Cardiac muscle cell (in vitro differentiated cells and primary cell): ENCODE measurements at places on chromosomes 2 and 18. TPM values are rescaled to one million over a fixed set of nuclear protein-coding genes. Genes with fewer than 3 reads are reported as not detected.

DNA sequence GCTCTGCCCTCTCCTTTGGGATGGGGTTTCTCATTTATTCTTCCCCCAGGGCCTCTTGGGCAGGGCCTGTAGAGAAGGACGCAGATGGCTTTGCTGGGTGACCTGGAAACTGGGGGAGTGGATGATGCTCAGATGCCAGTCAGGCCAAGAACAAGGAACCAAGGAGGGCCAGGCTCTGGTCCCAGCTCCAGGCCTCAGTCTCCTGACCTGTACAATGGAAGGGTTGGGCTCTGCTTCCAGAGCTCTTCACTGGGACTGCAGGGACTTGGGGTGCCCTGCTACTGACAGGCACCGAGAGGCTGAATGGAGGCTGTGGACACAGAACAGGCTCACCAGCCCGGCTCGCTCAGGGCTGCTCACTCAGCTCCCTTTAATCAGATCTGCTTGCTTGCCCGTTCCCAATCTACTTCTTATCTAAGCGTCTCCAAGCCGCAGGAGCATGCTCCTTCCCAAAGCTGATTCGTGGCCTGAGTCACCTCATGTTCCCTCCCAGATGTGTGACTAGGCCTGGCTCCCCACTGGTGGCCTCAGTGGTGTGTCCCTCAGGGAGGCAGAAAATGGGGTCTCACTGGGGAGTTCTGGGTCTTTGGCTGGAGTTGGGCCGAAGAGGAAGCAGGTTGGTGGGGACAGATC is 82.6 kb upstream of the ODC1 start:
- H3K36me3 ChIP-seq = no peaks in the 10 kb centered on the region
- DNase-seq = no peak
- no peaks in the 10 kb centered on the region for H3K27me3 ChIP-seq
- H3K4me3 ChIP-seq = no peak overlapping the region

The CAPN13 gene
- not detected in 2 replicates for total RNA-seq

GRCh38 chr2:186968277-186968676 is 119.3 kb upstream of the ZSWIM2 start:
- peak; percentile 46 for DNase-seq
- H3K27ac ChIP-seq = peak overlapping the region; percentile 84
- no peaks in the 10 kb centered on the region for H3K27me3 ChIP-seq
- no peak overlapping the region for H3K4me3 ChIP-seq

GRCh38 chr2:61173116-61173515 is 11.1 kb downstream of the C2orf74 start:
- no peak overlapping the region for H3K4me3 ChIP-seq
- H3K27me3 ChIP-seq = no peaks in the 10 kb centered on the region
- no peaks in the 10 kb centered on the region for H3K36me3 ChIP-seq
- peaks cover 3% of the 10 kb centered on the region for H3K4me1 ChIP-seq
- no peak for DNase-seq
- no peak overlapping the region for H3K27ac ChIP-seq

DNA sequence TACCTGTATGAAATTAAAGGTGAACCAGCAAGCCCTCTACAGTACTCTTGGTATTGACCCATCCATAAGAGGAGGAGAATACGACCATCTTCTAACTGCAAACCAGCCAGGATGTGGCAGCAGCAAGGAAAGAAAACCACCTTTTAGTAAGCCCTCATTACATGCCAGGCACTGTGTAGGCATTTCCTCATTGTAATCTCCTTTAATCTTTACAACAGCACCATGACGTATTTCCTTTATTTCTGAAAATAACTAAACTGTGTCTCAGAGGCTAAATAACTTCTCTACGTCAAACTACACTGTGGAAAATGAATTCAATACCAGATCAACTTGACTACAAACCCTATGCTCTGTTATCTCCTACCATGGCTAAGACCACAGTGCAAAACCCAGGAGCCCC is 18.2 kb downstream of the WDR35 start:
- H3K4me1 ChIP-seq = no peaks in the 10 kb centered on the region
- H3K4me3 ChIP-seq = no peak overlapping the region
- H3K27me3 ChIP-seq = no peaks in the 10 kb centered on the region
- H3K27ac ChIP-seq = no peak overlapping the region
- H3K36me3 ChIP-seq = no peaks in the 10 kb centered on the region
- DNase-seq = no peak

The SH3BP4 gene
- 55.0 and 71.3 TPM in 2 replicates for total RNA-seq

- DNase-seq = no peak
- no peaks in the 10 kb centered on the region for H3K36me3 ChIP-seq
- H3K27me3 ChIP-seq = no peaks in the 10 kb centered on the region
Measured at GRCh38 chr18:27366665-27367064, 181.6 kb upstream of the CHST9 start.

The CRACDL gene
- total RNA-seq = 0.04 and 0.06 TPM in 2 replicates

DNA sequence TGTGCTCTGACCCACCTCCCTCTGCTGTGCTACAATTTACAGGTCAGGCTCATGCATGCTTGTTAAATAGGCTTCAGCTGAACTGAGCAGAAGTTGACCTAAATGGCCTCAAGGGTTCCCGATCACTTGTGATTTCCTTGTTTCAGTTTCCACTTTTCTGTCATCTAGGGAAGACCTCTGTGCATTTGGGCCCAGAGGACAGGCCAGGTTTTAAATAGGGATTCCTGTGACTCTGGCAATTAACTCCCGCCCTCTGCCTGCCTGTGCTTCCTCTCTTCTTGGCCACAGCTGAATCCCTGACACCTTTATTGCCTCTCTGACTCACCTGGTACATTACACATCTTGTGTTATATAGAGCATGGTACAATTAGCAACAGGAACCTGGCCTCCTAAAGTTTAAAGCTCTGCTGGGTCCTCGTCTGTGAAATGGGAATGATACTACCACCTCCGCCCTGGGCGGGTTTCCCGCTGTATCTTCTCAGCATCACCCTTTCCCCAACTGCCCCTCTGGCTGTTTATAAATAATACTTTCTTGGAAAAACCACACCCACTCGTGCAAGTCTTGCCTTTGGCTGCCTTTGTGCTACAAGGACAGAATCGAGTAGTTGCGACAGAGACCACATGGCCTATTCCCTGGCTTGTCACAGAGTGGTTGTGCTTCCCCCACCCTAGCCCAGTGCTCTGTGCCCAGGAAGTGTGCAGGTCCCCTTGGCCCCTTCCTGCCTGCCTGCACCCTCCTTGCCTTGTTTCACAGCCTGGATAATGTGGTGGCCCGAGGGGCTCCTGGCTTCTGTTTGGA is 7.9 kb downstream of the CABLES1 start:
- no peaks in the 10 kb centered on the region for H3K36me3 ChIP-seq
- H3K4me3 ChIP-seq = no peak overlapping the region
- no peaks in the 10 kb centered on the region for H3K27me3 ChIP-seq
- no peak for DNase-seq
- H3K27ac ChIP-seq = peak overlapping the region; percentile 55

The BOK gene
- total RNA-seq = 45.8 and 47.5 TPM in 2 replicates

- H3K27ac ChIP-seq = no peak overlapping the region
- peak; percentile 9 for DNase-seq
- H3K4me3 ChIP-seq = no peak overlapping the region
- H3K27me3 ChIP-seq = no peaks in the 10 kb centered on the region
- no peaks in the 10 kb centered on the region for H3K4me1 ChIP-seq
- no peaks in the 10 kb centered on the region for H3K36me3 ChIP-seq
Measured at GRCh38 chr2:107437807-107438206, 388.9 kb upstream of the RGPD4 start.

The LRRC30 gene
- total RNA-seq = not detected in 2 replicates

The BOLL gene
- 0.28 TPM in 1 of 2 replicates, not detected in the other for total RNA-seq

GRCh38 chr18:79798999-79799370 is 1.2 kb downstream of the KCNG2 start:
- H3K4me3 ChIP-seq = peak overlapping the region; percentile 33
- peaks cover 3% of the 10 kb centered on the region for H3K4me1 ChIP-seq
- no peak overlapping the region for H3K27ac ChIP-seq
- peaks cover 77% of the 10 kb centered on the region for H3K27me3 ChIP-seq

DNA sequence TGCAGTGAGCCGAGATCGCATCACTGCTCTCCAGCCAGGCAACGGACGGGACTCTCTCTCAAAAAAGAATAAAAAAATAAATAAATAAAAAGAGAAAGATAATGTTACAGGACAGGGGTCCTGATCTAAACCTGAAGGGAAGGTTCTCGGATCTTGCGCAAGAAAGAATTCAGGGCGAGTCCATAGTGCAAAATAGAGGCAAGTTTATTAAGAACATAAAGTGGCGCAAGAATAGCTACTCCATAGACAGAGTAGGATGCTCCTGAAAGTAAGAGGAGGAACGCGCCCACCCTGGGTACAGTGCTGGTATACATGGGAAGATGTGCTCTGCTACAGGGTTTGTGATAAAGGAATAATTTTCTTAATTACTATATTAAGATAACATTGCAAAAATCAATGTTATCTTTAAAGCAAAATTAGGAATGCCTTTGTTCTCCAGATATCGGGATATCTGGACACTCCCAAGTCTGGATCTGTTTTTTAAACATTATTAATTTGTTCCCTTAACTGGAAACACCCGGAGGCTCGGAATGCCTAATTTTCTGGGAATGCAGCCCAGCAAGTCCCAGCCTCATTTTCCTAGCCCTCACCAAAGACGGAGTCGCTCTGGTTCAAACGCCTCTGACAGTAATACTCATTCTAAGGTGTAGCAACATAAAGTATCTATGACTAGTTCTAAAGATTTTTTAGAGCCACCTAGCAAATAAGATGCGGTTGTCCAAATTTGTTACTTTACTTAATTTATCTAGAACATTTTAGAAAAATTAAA is 38.8 kb downstream of the ACSL3 start:
- peaks cover 4% of the 10 kb centered on the region for H3K36me3 ChIP-seq
- no peak overlapping the region for H3K4me3 ChIP-seq
- no peak overlapping the region for H3K27ac ChIP-seq
- H3K4me1 ChIP-seq = peaks cover 15% of the 10 kb centered on the region
- DNase-seq = no peak

GRCh38 chr2:101930019-101930418 is 61.7 kb upstream of the IL1R2 start:
- no peaks in the 10 kb centered on the region for H3K27me3 ChIP-seq
- DNase-seq = no peak
- no peak overlapping the region for H3K27ac ChIP-seq
- H3K4me3 ChIP-seq = no peak overlapping the region
- no peaks in the 10 kb centered on the region for H3K4me1 ChIP-seq

DNA sequence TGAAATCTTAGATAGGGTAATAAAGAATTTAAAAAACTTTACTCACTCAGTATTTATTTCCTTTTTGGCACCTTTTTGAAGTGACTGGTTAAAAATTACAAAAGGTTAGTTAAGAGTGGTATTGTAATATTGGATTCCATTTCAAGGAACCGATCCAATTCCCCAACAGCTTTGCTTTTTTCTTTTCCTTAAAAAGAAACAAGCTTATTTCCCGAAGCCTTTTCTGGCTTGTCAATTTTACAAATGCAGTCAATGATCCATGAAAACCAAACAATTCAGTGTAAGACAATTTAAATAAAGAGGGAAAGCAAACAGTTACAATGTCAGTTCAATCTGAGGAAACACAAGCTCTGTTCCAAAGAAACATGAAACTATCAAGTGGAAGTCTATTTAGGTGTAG is 200.2 kb downstream of the RIT2 start:
- H3K27ac ChIP-seq = no peak overlapping the region
- no peak for DNase-seq
- no peak overlapping the region for H3K4me3 ChIP-seq
- no peaks in the 10 kb centered on the region for H3K36me3 ChIP-seq
- H3K4me1 ChIP-seq = no peaks in the 10 kb centered on the region
- no peaks in the 10 kb centered on the region for H3K27me3 ChIP-seq

DNA sequence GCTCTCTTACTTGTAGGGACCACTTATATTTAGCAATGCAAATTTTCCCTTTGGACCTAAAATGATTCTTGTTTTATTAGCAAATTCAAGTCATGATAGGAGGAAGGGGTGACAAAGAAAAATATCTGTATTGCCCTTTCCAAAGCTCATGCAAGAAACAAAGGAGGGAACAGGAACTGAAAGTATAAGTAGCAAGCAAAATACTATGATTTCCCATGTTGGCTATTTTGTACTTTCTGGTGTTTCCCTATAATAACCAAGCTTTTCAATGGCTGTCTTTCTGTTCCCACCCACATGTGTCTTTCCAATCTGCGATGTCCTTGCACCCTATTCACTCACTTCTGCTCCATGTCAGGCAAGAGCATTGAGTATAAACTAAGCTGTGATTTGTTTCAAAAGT is 279.7 kb downstream of the RNF144A start:
- H3K27me3 ChIP-seq = no peaks in the 10 kb centered on the region
- no peaks in the 10 kb centered on the region for H3K4me1 ChIP-seq
- DNase-seq = no peak
- no peaks in the 10 kb centered on the region for H3K36me3 ChIP-seq
- no peak overlapping the region for H3K27ac ChIP-seq
- H3K4me3 ChIP-seq = no peak overlapping the region

The SULT1C2 gene
- 3.2 and 3.8 TPM in 2 replicates for total RNA-seq

DNA sequence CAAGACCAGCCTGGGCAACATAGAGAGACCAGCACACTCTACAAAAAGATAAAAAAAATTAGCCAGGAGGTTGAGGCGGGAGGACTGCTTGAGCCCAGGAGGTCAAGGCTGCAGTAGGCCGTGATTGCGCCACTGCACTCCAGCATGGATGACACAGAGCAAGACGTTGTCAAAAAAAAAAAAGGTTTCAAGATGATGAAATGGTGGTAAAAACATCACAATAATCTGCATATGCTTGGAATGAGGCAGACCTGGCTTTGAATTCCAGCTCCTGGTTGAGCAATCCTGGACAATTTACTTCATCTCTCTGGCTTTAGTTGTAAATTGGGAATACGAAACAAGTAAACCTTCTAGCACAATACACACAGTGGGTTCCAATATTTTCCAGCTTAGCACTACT is 24.1 kb downstream of the USP40 start:
- no peaks in the 10 kb centered on the region for H3K4me1 ChIP-seq
- H3K36me3 ChIP-seq = no peaks in the 10 kb centered on the region
- H3K4me3 ChIP-seq = no peak overlapping the region

DNA sequence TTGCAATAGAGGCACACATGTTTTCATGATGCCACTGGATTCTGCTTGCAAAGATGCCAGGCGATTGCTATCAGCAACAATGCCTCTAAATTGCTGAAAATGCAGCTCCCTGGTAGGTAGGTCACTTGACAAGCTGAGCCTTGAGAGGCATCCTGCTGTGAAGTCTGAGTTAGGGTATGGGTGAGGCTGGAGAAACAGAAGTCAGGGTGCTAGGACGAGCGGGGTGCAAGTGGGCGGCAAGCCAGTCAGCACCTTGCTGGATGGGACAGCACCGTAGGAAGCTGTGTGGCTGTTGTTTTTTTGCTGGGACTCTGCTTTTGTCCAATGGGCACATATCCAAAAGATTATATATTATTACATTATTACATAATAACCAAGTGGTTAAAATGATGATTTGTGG is 10.5 kb upstream of the CLIP4 start:
- H3K27ac ChIP-seq = no peak overlapping the region
- H3K27me3 ChIP-seq = no peaks in the 10 kb centered on the region
- DNase-seq = no peak
- H3K36me3 ChIP-seq = no peaks in the 10 kb centered on the region
- no peak overlapping the region for H3K4me3 ChIP-seq
- no peaks in the 10 kb centered on the region for H3K4me1 ChIP-seq

DNA sequence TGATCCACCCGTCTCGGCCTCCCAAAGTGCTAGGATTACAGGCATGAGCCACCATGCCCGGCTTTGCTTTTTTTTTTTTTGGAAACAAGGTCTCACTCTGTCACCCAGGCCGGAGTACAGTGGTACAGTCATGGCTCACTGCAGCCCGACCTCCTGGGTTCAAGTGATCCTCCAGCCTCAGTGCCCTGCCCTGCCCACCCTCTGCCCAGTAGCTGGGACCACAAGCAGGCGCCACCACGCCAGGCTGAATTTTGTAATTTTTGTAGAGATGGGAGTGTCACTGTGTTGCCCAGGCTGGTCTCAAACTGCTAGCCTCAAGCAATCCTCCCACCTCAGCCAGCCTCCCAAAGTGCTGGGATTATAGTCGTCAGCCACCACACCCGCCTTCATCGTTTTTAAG is 11.6 kb upstream of the PSD4 start:
- H3K27me3 ChIP-seq = no peaks in the 10 kb centered on the region
- no peak overlapping the region for H3K27ac ChIP-seq
- H3K4me3 ChIP-seq = no peak overlapping the region

The PTPN2 gene
- 20.4 and 24.7 TPM in 2 replicates for total RNA-seq
